ENCODE measurements at places on chromosomes 13 and 19.
A peak's percentile ranks its signal among the peaks of the same experiment; 100 is the strongest.

DNA sequence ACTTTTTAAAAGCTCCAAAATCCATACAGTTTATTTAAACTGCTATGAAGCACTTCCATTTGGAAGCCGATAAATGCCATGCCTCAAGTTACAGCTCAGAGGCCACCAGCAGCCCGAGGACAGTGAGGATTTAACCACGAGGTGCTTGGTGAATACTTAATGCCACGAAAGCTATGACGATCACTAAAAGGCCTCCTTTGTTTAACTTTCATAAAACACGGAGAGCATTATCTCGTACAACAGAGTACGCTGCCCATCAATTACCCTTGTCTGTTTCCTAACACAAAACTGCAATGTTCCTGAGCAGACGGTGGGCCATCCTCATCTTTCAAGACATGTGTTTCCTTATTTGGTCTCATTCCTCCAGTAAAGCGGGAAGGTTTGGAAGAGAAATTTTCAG is 58.4 kb downstream of the PEPD start:
- peak overlapping the region; percentile 14 for H3K27ac ChIP-seq
- no peaks in the 10 kb centered on the region for H3K36me3 ChIP-seq
- H3K27me3 ChIP-seq, result no peaks in the 10 kb centered on the region
- no peak overlapping the region for H3K4me3 ChIP-seq

GRCh38 chr13:46992383-46992952 is 95.6 kb upstream of the HTR2A start:
- peaks cover 4% of the 10 kb centered on the region for H3K27me3 ChIP-seq
- peaks cover 8% of the 10 kb centered on the region for H3K4me1 ChIP-seq
- no peak for DNase-seq
- H3K27ac ChIP-seq, result no peak overlapping the region
- no peaks in the 10 kb centered on the region for H3K36me3 ChIP-seq

DNA sequence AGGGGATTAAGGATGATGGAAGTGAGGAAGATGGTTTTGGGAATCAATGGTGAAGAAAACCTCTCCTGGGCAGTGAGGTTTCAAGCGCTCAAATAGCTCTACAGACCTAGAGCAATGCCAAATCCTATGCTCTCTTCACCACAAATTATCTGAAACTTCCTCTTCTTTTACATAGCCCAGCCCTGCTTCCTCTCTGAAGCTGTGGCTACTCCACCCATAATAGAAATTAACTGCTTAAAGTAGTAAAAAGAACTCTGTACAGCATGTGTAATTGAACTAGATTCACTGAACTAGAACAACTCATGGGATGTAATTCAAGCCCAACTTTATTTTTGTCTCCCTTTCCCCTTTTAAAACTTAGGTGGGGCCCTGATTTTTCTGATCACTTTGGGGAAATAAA is 20.4 kb upstream of the IFT88 start:
- no peak for DNase-seq
- peaks cover 8% of the 10 kb centered on the region for H3K4me1 ChIP-seq
- no peak overlapping the region for H3K27ac ChIP-seq
- no peak overlapping the region for H3K4me3 ChIP-seq
- H3K27me3 ChIP-seq, result no peaks in the 10 kb centered on the region

- H3K4me1 ChIP-seq, result peaks cover 3% of the 10 kb centered on the region
- no peaks in the 10 kb centered on the region for H3K36me3 ChIP-seq
- peak; percentile 65 for DNase-seq
- peak overlapping the region; percentile 11 for H3K27ac ChIP-seq
These were observed 10.1 kb downstream of the C19orf38 start for GRCh38 chr19:10858204-10858828.

- no peaks in the 10 kb centered on the region for H3K4me1 ChIP-seq
- no peak for DNase-seq
- H3K4me3 ChIP-seq, result no peak overlapping the region
- no peak overlapping the region for H3K27ac ChIP-seq
These were observed 1856.1 kb downstream of the OLFM4 start for GRCh38 chr13:54884682-54885081.

Data from activated naive CD8-positive, alpha-beta T cell treated with anti-CD3 and anti-CD28 coated beads, Interleukin-2, amount 50 U/mL, for 24 hours (primary cell).